ENCODE measurements at places on chromosomes 6 and 20.

DNA sequence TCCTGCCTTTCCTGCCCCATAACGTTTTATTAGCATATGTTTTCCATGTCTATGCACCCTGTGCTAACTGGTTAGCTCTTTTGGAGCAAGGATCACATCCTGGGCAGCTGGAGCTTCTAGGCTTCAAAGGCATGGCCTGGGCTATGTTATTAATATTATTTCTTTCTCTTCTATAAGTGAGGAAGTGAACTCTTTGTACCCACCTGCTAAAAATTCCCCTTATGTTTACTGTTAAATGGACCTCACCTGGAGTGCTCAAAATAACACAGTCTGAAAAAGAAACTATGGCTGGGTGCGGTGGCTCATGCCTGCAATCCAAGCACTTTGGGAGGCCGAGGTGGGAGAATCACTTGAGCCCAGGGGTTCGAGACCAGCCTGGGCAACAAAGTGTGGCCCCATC is 97.8 kb downstream of the TNFAIP3 start:
- no peak for DNase-seq

DNA sequence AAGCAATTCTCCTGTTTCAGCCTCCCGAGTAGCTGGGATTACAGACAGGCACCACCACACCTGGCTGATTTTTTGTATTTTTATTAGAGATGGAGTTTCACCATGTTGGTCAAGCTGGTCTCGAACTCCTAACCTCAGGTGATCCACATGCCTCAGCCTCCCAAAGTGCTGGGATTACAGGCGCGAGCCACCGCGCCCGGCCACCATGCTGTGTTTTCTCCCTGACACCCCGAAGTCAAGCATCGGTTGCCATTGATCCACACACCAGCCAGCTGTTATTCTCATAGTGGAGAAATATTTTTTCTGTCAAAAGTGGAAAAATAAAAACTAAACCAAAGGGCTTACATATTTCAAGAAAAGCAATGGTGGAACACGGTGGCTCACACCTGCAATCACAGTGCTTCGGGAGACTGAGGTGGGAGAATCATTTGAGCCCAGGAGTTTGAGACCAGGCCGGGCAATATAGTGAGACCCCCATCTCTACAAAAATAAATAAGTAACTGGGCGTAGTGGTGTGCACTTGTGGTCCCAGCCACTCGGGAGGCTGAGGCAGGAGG is 157.4 kb downstream of the ZMYND8 start:
- no peak for DNase-seq

GRCh38 chr20:59087829-59088433 is 45.3 kb upstream of the PRELID3B start:
- DNase-seq, result peak; percentile 79

DNA sequence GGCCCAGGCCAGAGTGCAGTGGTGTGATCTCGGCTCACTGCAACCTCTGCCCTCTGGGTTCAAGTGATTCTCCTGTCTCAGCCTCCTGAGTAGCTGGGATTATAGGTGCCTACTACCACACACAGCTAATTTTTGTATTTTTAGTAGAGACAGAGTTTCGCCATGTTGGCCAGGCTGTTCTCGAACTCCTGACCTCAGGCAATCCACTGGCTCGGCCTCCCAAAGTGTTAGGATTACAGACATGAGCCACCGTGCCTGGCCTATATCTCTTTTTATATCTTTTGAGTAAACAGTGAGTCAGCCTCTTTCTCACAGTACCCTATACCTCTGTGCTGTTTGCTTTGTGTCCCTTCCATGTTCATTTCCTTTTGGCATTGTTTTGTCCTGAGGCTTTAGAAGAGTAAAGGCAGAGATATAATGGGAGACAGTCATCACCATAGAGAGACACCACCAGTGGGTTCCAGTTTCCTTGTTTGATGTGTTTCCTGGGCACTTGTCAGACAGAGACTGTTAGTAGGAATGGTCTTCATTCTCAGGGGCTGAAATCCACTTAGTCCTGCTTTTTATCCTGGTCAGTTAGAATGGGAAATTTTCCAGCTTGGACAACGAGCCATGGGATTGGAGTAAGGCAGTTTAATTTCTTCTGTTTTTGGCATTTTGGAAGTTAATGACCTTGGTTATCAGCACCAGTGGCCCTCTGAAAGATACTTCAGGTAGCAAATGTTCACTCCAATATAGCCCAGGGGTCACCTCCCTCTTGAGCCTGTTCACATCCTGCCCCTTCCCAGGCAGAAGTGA is 32.2 kb upstream of the ASXL1 start:
- no peak for DNase-seq

DNA sequence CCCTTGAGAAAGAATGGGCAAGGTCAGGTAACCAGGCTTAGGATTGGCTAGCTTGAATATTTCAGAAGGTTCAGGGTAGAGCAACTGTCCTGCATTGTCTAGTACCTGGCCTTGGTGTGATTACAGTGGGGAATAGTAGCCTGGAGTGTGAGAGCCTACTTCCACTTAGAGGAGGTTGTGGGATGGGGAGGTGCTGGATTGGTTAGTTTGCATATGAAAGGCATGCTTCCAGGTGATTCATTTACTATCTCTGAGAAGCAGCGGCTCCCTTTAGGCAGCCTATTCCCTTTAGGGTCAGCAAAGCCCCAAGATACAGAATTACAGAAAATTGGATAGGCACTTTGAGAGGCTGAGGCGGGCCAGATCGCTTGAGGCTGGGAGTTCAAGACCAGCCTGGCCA is 25.0 kb upstream of the SCGN start:
- DNase-seq, result no peak

DNA sequence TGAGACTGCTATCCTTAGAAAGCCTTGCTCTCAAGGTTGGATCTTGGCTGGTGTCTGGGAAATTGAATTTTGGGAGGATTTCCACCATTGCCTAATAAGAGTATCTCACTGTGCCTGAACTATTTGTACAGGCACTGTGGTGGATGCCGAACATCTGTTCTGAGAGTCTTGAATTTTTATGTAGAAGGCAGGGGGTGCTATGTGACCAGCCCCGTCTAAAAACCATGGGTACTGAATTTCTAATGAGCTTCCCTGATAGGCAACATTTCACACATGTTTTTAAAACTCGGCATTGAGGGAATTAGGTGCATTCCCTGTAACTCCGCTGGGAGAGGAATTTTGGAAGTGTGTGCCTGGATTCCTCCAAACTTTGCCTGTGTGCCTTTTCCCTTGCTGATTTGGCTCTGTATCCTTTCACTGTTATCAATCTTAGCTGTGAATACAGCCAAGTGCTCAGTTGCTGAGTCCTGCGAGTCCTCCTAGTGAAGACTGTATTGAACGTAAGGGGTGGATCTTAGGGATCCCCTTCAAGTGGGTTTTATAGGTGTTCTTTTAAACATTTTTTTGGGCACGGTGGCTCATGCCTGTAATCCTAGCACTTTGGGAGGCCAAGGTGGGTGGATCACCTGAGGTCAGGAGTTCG is 27.6 kb upstream of the SCAF8 start:
- DNase-seq, result no peak

GRCh38 chr20:63847237-63848002 is 13.9 kb upstream of the ABHD16B start:
- DNase-seq, result no peak

GRCh38 chr6:106199998-106200397 is 113.9 kb downstream of the PRDM1 start:
- DNase-seq, result no peak

DNA sequence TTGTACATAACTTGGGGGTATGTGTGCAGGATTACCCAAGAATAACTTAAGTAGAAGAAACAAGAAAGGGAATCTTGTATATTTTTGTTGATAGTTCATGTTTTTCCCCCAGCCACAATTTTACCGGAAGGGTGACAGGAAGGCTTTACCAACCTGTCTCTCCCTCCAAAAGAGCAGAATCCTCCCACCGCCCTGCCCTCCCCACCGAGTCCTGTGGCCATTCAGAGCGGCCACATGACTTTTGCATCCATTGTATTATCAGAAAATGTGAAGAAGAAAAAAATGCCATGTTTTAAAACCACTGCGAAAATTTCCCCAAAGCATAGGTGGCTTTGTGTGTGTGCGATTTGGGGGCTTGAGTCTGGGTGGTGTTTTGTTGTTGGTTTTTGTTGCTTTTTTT is 22.0 kb downstream of the PRDM1 start:
- DNase-seq, result no peak

DNA sequence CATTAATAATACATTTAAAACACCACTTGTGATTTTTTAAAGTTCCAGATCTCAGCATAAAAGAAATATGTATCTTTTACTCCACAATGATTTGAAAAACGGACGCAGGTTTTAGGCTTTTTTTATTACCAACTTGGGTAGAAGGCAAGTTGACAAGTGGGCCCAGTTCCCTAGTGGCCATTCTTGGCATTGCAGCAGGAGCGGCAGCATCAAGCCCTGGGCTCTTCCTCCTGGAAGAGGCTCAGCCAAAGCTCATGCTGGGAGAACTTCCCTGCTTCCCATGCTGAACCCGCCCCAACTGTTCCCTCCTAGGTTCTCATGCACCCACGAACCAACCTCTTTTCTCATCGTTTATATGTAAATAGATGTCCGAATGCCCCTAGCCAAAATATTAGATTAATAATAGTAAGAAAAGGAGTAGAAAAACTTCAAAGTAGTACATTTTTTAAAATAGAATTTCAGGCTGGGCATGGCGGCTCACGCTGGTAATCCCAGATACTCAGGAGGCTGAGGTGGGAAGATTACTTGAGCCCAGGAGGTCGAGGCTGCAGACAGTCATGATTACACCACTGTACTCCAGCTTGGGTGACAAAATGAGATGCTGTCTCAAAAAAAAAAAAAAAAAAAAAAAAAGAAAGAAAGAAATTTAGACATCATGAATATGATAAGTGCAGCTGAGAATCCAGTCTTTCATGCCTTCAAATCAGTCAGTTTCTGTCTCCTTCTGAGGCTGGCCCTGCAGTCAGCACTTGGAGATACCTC is 18.2 kb upstream of the MYB start:
- DNase-seq, result peak; percentile 37

GRCh38 chr6:161033667-161034066 is 42.1 kb downstream of the MAP3K4 start:
- no peak for DNase-seq

DNA sequence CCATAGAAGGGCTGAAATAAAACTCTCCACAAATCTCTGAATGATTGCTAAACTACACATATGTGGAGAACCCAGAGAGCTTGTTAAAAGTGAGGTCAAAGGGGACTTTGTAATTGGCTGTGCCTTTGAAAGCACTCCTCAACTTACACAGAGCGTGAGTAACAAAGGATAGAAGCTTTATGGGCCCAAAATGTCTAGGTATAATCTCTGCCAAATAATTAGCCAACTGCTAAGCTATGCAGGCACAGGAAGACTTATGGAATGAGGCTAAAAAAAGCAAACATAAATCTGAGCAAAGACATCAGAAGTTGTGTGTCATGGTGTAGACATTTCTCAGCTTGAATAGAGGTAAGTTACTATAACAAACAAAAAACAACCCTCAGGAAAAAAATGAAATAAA is 23.3 kb upstream of the UST start:
- DNase-seq, result no peak

DNA sequence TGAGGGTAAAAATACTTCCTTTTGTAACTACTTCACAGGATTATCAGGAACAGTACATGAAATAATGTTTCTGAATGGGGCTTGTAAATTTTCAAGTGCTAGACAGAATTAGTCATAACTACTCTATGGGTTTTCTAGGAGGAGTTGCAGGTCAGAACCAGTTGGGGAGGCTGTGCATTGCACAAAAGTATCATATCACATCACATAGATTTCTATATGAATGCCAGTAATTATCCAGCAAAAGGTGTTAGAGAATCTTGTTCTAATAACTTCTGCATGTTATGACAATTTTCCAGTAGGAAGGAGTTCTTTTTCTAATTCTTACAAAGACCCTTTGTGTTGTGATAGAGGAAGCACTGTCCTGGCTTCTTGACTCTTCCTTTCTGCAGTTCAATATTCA is 551.6 kb downstream of the COL12A1 start:
- no peak for DNase-seq

- DNase-seq, result no peak
Observed at GRCh38 chr20:47544240-47544639, 42.6 kb downstream of the NCOA3 start.

DNA sequence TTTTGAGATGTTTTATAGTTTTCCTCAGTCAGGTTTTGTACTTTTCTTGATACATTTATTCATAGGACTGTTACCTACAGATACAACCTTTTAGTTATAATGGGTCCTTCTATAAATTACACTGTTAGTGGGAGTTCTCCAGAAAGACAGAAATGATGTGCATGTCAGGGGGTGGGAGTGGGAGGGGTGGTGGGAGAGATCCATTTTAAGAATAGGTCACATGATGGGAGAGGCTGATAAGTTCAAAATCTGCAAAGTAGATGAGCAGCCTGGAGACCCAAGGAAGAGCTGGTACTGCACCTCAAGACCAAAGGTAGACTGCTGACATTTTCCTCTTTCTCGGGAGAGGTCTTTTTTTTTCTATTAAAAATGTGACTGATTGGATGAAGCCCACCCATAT is 408.0 kb upstream of the GJE1 start:
- DNase-seq, result no peak

DNA sequence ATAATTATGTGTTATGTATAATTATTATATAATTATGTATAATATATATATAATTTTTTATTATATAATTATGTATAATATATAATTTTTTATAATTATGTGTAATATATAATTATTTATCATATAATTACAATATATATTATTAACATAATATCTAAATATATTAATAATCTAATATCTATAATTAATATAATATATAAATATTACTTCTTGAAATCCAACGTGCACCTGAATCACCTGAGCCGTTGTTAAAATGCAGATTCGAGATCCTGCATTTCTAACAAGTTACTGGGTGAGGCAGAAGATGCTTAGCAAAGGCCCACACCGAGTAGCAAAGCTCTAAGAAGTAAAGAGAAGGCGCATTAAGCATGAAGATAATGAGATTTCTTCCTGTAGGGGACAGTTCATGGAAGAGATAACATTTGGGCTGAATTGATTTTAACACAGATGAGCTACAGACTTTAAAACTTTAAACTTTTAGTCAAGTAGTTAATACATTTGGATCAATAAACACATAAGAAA is 406.4 kb upstream of the PLCB4 start:
- DNase-seq, result no peak

- peak; percentile 27 for DNase-seq
Observed at GRCh38 chr6:28207510-28208110, 17.5 kb upstream of the ZSCAN9 start.

DNA sequence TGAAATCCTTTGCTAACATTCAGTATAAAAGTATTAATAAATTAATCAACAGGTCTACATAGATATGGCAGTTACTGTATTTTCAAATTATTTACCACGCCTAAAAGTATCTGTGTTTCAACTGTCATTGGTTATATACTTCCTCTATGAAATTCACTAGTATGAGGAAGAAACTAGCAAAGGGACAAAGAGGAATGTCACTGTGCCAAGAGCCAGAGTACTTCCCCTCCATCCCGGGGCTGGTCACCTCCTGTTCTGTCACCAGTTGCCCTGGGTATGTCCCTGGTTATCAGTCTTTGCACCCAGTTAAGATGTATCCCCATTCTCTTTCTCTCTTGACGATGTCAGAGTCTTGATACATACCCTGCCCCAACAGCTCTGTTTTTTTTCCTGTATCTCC is 476.8 kb upstream of the SOX4 start:
- no peak for DNase-seq

GRCh38 chr20:34179637-34180360 is 61.4 kb upstream of the ASIP start:
- no peak for DNase-seq
